Posterior vena cava (tissue), 2 donors: ENCODE measurements at places on chromosomes 12 and 14. TPM values are rescaled to one million over a fixed set of nuclear protein-coding genes. Genes with fewer than 3 reads are reported as not detected.
A peak's percentile ranks its signal among the peaks of the same experiment; 100 is the strongest.

CRACR2A gene
- total RNA-seq = 3.7 TPM

DNA sequence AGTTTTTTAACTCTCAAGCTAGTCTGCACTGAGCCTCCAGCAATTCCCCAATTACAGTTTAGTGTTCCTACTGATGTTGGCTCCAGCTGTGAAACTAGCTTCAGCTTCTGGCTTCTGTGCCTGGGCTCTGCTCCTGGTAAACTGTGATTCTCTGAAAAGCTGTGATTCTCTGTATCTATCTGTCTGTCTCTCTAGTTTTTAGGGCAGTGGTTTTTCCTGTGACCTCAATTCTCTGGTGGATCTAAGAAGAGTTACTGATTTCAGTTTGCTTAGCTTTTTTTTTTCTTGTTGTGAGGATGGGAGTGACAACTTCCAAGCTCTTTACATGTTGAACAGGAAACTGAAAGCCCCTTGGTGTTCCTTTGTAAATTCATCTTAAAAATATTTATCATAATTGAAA, 3.8 kb upstream of the HIF1A start:
- DNase-seq = no peak

GRCh38 chr12:113106361-113106760, 29.2 kb downstream of the RASAL1 start:
- no peak for DNase-seq

DNA sequence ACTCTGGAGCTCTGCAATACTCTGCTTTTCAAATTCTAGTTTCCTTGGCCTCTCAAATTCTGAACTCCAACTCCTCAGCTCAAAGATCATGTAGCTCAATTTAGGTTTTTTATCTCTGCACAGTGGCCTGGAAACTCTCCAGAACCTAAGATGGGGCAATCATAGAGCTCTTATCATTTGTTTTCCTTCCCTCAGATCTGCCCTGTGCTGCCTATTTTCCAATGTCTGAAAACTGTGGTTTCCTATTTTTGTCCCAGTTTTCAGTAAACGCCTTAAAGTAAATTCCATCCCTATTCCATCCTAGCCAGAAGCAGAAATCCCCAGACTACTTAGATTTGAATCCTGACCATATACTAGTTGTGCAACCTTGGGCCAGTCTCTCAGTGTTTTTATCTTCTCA, 73.2 kb downstream of the CEP83 start:
- DNase-seq = no peak

DNA sequence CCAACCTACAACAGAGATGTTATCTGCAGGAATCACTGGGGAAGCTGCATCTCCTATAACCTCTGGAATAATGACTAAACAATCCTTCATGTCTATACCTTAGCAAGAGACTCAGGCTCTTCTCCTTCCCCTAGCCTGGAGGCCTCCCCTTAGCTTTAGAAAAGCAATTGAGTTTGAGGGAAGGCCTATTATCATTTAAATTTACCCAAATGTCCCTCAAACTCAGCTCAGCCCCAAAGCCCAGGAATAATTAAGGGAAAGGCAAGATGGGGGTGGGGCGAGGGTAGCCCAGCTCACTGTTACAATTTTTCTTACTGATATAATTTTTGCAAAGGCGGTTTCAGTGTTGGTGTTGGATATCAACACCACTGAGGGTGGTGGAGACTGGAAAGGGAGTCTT, 151.4 kb upstream of the EEA1 start:
- DNase-seq = no peak

MANSC1 gene
- 20.3 TPM for total RNA-seq

MYBPC1 gene
- not detected for total RNA-seq

DNA sequence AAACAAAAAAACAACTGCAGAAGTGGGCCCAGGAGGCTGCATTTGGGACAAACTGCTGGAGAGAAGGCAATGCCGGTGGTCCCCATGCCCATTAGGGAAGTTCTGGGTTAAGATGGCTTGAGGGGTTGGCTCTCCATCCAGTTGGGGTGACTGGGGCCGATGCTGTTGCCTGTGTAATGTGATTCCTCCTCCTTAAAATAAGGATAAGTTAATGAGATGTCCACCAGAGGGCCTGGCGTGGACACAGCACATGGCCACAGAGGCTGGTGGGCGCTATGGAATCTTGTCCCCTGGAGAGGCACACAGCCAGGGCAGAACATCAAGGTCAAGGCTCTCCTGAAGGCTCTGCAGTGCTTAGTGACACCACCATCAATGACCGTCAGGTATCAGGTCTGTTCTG, 1.0 kb upstream of the TESC start:
- DNase-seq = peak; percentile 67

- DNase-seq = no peak
These were observed 5.6 kb upstream of the TTC9 start for GRCh38 chr14:70635971-70636595.

TMTC1 gene
- 63.8 TPM for total RNA-seq

DNA sequence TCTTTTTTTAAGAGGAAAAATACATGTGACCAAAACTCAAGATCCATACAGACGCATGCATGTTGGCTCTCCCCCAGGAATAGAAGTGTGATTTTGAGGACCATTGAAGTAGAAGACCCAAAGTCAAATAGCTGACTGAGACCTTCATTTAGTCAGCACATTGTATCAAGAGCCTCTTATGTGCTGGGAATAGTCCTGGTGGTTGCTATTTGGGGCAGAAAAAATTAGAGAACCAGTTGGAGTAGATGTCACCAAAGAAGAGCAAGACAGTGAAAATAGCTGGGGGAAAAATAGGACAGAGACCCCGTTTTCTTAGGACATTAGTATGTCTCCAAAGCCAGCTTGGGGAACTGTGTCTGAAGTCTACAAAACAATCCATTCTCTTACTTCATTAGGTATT, 93.6 kb downstream of the PELI2 start:
- DNase-seq = no peak

GRCh38 chr14:33839193-33840076, 111.4 kb downstream of the EGLN3 start:
- no peak for DNase-seq

GRCh38 chr12:18462442-18462841, 201.1 kb downstream of the PIK3C2G start:
- no peak for DNase-seq

GRCh38 chr12:131368668-131369071, 342.2 kb upstream of the SFSWAP start:
- no peak for DNase-seq

- DNase-seq = no peak
These were observed 33.4 kb upstream of the SYNDIG1L start for GRCh38 chr14:74459289-74459946.

- DNase-seq = no peak
These were observed 411.0 kb downstream of the LRIG3 start for GRCh38 chr12:58509116-58509885.

DNA sequence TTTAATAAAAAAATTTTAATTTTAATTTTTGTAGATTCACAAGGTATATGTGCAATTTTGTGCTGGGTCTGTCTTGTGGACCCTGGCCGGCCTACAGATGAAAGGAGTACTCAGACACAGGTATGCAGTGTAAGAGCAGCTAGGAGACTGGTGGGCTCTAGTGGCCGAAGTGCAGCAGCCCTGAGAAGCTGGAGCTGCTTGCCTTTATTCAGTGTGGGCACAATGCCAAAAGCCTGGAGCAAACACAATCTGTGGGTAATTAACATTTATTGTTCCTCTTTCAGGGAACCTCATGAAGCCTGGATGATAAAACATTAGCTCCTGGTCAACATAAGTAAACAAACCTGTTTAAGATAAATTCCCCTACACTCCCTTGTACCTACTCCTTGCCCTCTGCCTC, 135.7 kb upstream of the SEL1L start:
- DNase-seq = no peak

DNA sequence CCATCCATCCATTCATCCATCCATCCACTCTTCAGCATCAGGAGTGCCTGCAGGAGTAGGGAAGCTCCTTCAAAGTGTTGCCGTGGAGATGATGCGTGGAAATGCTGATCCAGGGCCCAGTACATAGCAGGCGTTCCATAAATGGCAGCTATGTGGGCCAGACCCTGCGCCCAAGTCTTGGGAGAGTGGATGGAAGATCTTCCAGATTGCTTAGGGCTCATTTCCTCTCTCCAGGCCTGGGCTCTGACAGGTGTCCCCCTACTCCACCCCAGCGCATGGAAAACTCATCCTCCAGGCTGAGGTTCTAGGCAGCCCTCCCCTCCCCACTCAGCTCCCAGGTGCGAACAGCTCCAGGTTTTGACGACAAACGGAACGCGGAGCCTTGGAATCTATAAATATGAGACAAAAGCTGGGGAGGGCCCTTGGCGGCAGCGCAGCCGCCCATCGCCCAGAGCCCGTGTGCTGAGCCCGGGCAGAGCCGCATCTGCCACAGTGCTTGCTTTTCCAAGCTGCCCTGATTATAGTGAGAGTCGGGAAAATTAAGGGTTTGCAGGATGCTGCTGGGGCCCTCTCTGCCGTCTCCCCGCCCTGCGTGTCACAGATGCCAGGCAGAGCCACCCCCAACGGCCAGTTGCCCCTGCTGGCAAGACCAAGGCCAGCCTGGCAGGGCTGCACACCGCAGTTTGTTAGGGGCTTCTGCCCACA, 1.6 kb downstream of the BEGAIN start:
- DNase-seq = peak; percentile 74

KRT72 gene
- not detected for total RNA-seq

- no peak for DNase-seq
These were observed 61.3 kb downstream of the ZNF664 start for GRCh38 chr12:124034297-124034696.

GRCh38 chr12:72323881-72324280, 51.7 kb downstream of the TRHDE start:
- no peak for DNase-seq

DNA sequence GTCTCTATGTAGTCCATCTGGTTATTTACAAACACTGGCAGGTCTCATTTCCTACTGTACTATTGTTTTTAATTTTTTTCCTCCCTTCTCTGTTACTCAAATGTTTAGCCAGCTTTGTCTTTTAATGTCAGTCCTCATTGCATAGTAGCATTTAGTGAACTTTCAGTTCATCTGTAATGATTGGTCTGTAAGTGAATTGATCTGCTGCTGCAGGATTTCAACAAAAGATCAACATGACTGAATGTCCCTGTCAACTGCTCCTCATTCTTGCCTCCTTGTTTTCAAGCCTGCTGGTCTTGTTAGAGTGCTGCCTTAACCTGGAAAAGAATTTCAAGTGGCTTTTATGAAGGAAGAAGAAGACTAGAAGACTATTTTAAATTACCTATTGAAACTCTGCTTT, 19.3 kb upstream of the AVPR1A start:
- DNase-seq = no peak
